Smooth muscle cell of the umbilical artery (primary cell): ENCODE measurements at places on chromosomes 7 and 10. TPM values are rescaled to one million over a fixed set of nuclear protein-coding genes. Genes with fewer than 3 reads are reported as not detected.

PLPP4 gene
- 31.8 and 49.6 TPM in 2 replicates for total RNA-seq

CCDC146 gene
- total RNA-seq, result 1.5 and 2.5 TPM in 2 replicates

KCTD7 gene
- 7.3 and 10.4 TPM in 2 replicates for total RNA-seq

NXPH1 gene
- not detected in 2 replicates for total RNA-seq

INMT gene
- 0.30 TPM in 1 of 2 replicates, not detected in the other for total RNA-seq

AMPH gene
- 1.4 and 2.4 TPM in 2 replicates for total RNA-seq

NEUROG3 gene
- total RNA-seq, result not detected in 2 replicates

TMEM270 gene
- total RNA-seq, result not detected in 2 replicates
